ENCODE measurements at places on chromosomes 12 and 14. TPM values are rescaled to one million over a fixed set of nuclear protein-coding genes. Genes with fewer than 3 reads are reported as not detected.

- DNase-seq = no peak
Observed at GRCh38 chr14:93799989-93800921, 12.0 kb upstream of the PRIMA1 start.

- DNase-seq = no peak
Observed at GRCh38 chr12:26608706-26609105, 224.3 kb downstream of the ITPR2 start.

- DNase-seq = peak; percentile 21
Observed at GRCh38 chr14:36271939-36272907, 48.2 kb downstream of the MBIP start.

GRCh38 chr12:124479680-124480468 lies 87.5 kb downstream of the NCOR2 start:
- no peak for DNase-seq

DNA sequence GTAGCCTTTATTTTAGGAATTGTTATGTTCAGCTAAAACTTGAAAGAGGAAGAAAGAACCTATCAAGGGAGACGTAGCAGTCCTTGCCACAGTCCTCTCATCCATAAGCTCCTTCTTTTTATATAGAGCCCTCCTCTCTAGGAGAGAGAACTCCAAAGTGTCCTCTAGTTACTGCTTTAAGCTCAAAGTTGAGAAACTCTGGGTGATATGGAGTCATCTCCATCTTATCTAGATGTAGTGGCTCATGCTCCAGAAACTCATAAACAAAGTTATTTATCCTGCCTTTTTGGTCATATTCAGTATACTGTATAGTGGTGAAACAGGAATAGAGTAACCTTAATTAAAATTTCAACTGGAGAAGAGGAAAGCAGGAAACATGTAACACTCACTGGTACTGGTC lies 90.4 kb upstream of the ATF7IP start:
- no peak for DNase-seq

- DNase-seq = no peak
Observed at GRCh38 chr12:124225730-124226129, 69.2 kb upstream of the RFLNA start.

DNA sequence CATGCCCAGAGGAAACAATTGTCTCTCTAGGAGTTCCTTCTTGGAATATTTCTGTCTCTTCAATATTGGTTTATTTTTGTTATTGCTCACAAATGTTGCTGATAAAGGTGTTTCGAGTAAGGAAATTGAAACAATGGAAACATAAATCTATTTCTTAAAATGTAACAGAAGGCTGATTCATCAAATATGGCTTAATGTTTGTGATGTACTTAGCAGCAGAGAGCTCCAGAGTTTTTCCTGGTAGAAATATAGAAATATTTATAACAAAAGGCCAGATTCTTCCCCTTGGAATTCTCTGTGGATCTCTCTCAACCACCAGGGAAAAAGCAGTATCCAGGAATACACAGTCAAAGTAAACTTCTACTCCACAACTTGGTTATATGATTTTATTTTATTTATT lies 149.2 kb upstream of the LRIG3 start:
- no peak for DNase-seq

- DNase-seq = no peak
Observed at GRCh38 chr14:88729159-88729558, 63.6 kb downstream of the EML5 start.

DNA sequence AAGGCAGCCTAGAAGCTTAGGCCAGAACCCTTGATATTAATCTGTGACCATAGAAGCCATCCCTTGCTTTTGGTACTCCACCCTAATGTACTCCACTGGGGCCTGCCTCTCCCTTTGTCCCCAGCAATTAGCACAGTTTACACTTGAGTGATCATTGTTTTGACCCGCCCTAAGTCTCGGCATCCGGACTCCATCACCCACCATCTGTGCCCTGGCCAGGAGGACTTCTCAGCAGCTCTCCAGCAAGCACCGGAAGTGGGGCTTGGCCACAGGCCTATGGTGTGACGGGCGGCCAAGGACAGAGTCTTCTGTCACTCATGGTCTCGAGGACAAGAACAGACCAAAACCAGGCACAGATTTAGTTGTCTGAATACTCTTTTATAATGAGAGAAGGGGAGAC lies 126.5 kb upstream of the NTF3 start:
- DNase-seq = no peak

- DNase-seq = no peak
Observed at GRCh38 chr14:72965249-72965648, 39.0 kb downstream of the DCAF4 start.

DNA sequence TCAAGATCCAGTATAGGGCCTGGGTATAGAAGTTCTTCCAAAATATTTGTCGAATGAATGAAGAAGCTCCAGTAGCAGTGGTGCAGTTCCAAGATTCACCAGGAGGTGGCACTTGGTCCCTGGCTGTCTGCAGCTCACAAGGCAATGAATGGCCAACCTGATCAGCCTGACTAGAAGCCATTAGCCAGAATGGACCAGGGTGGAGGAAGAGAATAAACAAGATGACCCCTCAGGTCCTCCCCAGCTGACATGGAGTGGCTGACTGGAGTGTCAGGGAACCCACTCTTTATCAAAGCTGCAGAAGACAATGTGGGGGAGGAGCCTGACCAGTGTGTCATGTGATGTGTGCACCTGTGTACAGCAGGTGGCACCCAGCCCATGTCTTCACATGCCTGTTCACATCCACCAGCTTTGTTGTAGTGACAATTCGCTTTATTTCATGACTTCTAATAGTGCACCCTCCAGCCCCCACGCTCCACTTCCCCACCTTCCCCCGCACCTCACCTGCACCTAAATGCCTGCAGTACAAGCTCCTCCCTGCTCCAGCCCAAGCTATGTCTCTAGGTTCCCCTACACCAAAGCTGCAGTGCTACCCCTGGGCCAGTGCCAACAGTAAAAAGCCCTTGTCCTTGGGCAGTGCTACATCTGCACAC lies 3.0 kb downstream of the LTBP2 start:
- peak; percentile 81 for DNase-seq

- DNase-seq = no peak
Observed at GRCh38 chr14:67257906-67258305, 16.7 kb downstream of the PALS1 start.

GRCh38 chr12:131869871-131870418 lies 24.5 kb upstream of the ULK1 start:
- DNase-seq = no peak

DNA sequence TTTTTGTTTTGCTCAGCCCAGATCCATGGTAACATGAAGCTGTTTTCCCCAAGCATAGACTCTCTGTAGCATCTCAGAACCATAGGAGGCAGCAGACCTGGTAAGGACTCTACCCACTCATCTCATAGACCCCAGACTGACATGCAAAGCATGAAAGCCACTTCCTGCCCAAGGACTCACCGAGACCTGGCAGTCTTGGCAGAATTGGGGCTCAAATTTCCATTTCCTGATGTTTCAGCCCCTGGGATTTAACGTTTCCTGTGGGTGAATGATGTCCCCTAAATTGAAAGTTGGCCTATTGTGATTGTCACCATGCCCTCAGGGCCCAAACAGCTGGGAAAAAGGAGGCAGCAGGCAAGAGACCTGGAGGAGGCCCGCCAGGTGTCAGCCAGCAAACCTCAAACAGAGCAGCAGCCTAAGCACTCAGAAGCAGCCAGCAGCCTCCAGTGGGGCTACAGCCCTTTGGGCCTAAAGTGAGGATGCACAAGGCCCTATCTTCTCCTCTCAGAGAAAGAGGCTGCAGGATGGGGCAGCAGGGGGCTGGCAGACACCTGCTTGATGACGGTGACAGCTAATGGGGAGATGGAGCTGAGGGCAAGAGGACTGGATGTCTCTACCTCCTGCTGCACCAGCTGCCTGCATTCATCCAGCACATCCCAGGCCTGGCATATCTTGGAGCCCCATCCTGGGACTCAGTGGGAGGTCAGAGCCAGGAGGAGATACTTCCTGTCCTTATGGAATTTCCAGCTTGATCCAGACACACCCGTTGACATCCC lies 8.5 kb downstream of the KRT85 start:
- DNase-seq = no peak

GRCh38 chr12:90484094-90484493 lies 470.9 kb downstream of the CCER1 start:
- DNase-seq = peak; percentile 2

DNA sequence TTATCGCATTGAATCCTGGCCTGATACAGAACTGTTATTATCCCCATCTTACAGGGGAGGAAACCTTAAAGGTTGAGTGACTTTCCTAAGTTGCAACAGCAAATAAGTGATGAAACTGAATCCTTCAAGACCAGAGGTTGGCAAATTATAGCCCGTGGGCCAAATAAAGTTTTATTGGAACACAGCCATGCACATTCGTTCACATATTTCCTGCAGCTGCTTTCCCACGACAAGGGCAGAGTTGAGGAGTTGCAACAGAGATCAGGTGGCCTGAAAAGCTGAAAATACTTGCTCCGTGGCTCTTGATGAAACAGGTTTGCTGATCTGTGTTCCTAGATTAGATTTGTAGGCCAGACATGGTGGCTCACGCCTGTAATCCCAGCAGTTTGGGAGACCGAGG lies 126.7 kb downstream of the PHETA1 start:
- no peak for DNase-seq

DNA sequence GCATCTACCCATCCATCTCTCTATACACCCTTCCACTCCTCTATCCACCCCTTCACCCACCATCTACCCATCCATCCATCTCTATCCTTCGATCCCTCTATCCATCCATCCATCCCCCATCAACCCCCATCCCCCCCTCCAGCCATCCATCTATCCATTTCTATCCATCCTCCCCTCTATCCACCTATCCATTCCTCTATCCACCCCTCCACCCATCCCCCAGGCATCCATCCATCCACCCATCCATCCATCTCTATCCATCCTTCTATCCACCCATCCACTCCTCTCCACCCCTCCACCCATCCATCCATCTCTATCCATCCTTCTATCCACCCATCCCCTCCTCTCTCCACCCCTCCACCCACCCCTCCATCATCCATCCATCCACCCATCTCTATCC lies 17.5 kb upstream of the GPR132 start:
- DNase-seq = no peak

DNA sequence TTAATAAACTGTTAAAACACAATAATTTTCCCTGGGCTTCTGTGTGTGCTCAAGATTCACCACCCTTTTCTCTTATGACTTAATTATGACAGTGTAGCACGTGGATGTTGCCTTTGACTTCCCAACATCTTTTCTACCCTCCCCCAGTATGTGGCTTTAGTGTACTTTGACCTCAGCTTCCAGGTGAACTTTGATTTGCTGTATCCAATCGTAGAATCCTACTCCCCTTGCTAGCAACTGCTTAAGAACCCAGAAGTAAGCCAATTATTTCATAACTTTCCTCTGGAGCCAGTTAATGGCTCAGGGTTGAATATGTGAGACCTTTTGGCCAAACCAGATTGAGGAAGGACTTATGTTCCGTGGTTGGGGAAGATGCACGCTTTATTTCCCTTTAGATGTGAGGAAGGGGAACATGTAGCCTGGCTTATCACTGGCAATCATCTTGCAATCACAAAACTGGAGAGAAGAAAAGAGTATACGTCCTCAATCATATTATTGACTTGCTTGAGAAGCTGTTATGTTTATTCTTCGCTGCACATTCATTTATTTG lies 259.6 kb upstream of the ATP2B1 start:
- no peak for DNase-seq

DNA sequence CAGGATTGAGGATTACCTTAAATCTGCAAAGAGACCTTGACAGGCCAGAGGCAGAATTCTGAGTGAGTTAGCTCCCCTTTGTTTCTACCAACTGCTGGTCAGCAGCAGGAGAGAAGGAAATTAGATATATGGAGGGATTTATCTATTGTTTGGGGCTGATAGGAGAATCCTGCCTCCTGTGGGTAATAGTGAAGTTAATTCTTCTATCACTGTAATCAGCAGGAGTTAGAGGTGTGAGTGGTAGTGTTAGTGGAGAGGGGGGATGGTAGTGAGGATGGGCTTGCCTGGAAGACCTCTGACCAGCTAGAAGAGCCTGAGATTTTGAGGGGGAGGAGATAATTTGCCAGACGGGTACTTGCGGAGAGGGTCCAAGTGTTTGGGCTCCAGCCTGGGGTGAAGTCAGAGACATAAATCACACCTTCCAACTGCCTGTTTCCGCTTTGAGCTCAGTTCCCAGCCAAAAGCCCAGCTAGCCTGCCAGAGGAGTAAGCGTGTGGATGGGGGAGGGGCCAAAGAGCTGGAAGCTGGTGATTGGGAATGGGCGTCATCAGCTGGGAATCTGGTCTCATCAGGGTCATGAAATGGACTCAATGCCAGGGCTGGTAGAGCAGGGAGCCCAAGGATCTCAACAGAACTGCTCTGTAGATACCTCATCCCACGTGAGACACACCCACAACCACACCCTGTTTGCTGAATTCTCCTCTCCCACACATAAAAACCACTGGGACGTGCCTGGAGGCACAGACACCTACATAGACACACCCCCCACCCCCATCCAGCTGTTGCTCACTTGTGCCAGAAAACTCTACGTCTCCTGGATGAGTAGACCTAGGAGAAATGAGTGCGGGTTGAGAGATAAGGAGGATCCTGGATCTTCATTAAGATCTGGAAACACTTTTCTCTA lies 13.1 kb upstream of the ITGA5 start:
- DNase-seq = peak; percentile 59

Gene IL22
- not detected for polyA plus RNA-seq

Gene SCYL2
- polyA plus RNA-seq = 67.8 TPM

Gene KRT85
- not detected for polyA plus RNA-seq
